ENCODE measurements at places on chromosomes 2 and 18.

DNA sequence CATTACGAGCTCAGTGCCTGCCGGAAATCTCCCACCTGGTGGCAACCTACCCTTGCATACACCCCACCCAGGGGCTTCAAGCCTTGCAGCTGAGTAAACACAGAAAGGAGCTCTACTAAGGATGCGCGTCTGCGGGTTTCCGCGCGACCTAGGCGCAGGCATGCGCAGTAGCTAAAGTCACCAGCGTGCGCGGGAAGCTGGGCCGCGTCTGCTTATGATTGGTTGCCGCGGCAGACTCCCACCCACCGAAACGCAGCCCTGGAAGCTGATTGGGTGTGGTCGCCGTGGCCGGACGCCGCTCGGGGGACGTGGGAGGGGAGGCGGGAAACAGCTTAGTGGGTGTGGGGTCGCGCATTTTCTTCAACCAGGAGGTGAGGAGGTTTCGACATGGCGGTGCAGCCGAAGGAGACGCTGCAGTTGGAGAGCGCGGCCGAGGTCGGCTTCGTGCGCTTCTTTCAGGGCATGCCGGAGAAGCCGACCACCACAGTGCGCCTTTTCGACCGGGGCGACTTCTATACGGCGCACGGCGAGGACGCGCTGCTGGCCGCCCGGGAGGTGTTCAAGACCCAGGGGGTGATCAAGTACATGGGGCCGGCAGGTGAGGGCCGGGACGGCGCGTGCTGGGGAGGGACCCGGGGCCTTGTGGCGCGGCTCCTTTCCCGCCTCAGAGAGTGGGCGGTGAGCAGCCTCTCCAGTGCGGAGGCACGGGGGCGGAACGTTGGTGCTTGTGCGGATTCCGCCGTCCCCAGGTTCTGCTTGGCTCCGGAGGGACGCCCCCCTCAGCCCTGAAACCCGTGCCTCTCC, at the start of gene MSH2:
TSS of gene MSH2 (plus strand) at position 352 of the 804 bp plus-strand sequence. CDS start at position 388, 36 bp downstream.
- peak; percentile 95 for DNase-seq

DNA sequence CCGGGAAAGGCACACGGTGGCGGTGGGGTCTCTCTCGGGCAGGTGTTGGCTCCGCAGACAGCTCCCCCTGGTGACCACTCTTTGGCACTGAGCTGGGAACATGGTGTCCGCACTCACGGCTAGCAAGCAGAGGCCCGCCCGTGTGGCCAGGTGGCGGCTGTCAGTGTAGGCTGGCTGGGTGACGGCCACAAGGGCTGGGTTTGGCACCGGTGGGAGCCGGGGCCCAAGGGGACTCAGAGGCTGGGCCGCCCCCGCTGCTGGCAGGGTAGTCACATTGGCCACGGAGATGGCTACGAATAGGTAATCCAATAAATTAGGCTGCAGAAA, 1071.7 kb downstream of the RPIA start:
- DNase-seq = no peak

DNA sequence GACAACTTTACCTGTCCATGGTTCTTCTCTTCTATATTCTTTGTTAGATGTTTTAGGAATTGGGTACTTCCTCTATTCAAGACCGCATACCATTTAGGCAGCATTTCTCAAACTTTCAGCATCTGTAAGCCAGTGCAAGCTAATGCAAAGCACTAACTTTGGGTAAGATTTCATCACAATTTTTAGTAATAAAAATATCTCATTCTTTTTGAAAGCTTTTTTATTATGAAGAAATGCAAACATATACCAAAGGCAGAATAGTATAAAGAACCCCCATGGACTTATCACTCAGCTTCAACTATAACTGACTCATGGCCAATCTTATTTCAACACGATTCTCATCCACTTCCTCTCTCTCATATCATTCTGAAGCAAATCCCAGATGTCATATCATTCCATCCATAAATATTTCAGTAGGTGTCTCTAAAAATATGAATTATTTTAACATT, 32.9 kb downstream of the INO80C start:
- DNase-seq = no peak

GRCh38 chr2:65661980-65662653, 229.7 kb upstream of the SPRED2 start:
- DNase-seq = no peak

DNA sequence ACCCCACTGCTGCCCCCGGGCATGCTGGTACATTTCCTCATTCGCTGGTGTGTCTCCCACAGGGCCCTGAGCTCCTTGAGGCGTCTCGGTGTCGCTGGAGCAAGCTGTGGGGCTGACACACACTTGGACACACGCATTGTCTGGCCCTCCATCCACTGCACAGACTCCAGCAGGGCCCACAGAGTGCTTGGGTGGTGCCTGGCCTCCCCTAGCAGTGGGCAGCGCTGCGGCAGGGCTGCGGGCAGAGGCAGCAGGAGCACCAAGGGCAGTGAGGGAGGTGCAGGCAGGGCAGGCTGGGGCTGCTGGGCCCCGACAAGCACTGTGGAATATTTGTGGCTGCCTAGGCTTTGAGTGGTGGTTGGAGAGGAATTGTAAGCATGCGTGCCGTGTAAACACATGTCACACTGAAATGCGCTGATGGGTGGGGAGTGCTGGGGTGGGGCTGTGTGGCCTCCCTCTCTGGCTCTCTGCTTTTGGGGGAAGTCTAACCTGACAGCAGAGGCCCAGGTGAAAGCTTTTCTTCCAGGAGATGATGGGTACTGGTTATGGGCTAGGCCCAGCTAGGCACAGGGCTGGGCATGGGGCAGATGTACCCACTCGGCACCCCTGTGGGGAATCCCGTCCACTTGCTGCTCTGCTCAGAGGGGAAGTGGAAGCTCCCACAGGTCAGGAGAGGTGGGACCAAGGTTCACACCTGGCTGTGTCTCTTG, 55.5 kb upstream of the HS6ST1 start:
- no peak for DNase-seq

DNA sequence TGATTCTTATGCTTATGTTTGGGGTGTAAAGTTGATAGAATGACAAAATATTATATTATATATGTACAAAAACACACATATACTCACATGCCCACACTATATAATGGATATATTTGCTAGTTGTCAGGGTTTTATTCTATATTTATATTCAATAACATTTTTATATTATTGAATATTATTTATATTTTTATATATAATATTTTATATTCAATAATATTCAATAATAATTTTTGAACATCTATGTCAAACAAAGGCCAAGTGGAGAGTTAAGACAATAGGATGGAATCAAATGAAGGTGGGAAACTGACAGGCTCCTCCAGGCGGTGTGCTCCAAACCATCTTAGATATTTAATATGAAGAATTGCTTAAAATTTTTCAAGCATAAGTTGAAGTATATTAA, 213.2 kb downstream of the MYT1L start:
- DNase-seq = no peak

DNA sequence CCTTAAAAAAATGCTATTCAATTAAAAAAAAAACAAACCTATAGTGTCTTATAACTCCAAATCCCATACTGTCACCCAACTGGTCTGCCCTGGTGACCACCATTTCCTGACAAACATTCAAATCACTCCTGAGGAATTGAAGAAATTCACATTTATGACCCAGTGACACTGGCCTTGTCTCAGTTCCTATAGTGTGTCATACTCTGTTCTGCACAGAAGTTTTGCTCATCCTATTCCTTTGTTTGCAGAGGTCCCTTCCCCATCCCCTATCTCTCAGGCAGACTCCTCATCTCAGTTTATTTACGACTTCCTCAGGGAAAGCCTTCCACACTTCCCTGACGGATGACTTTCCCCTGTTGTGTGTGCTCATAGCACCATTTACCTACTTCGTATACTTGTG, 14.7 kb downstream of the ZC3H6 start:
- no peak for DNase-seq

- DNase-seq = peak; percentile 94
Observed at GRCh38 chr2:42105330-42106256, 57.8 kb downstream of the PKDCC start.

- peak; percentile 9 for DNase-seq
Observed at GRCh38 chr2:24214880-24215279, 40.0 kb downstream of the FAM228A start.

GRCh38 chr2:230974096-230974913, 21.6 kb upstream of the SPATA3 start:
- peak; percentile 82 for DNase-seq

DNA sequence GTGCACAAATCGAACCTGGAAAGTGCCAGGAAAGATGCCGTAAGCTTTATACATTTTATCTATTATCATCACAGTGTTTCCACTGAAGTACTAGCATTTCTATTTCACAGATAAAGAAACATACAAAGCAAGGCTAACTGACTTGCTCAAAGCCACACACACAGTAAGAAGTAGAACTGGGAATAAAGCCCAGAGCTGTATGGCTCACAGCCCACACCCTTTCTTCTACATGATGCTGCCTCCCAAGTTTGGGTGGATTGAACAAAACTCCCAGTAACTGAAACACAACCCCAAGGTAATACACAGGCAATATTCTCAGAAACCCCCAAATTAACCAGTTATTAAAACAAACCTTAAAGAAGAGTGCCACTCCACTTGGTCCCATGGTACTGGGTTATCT, 11.2 kb downstream of the SAP130 start:
- no peak for DNase-seq

DNA sequence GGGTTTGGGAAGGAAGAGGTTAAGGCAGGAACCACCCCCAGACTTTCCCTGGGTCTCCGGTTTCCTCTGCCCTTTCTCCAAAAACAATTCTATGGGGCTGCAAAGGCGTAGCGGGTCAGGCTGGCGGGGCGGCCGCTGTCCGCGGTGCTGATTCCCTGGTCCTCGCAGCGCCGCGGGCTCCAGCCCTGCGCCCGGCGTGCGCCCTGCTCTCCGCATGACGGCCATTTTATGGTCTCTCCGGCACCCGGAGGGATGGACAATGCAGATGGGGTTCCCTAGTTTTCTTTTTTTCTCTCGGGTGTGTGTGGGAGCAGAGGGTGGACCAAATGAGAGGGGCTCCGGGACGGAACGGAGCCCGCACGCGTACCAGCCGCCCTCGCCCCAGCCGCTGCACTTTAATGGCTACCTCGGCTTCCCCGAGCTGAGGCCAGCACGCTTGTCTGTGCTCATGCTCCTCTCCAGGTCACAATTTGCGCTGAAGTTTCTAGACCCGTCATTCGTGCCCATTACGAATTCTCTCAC, 1.6 kb downstream of the ST8SIA3 start:
- DNase-seq = peak; percentile 36

DNA sequence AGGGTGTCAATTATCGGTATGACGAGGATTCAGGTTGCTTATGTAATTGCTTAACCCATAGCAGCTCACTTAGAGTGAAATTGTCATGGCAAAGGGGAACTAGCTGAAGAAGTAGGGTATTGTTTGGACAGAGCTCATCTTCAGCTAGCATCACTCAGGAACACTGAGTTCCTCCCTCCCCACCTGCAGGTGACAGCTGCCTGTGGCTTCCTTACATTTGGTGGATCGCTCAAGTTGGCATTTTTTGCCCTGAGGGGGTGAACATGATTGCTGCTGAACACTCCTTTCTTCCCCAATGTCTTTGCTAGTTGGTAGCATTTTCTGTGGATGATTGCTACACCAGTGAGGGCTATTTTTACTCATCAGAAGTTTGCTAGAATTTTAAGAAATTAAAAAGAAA, 86.7 kb upstream of the THUMPD2 start:
- DNase-seq = no peak

DNA sequence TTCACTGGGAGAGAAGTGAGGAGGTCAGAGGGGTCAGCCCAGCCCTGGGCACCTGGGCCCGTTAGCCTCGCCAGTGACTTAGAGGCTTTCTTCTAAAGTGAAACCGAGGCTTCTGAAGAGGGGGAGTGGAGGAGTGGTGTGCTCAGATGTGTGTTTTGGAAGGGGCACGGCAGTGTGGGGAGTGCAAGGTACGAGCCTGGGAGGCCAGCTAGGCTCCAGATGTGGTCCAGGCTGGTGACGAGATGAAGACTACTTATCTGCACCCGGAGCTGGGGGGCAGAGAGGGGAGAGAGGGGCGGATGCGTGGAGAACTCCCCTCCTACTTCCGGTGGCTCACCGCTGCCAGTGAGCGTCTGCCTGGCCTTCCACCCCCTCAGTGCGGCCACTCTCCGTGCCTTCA, 371.3 kb upstream of the HS6ST1 start:
- DNase-seq = no peak

GRCh38 chr2:238182362-238182761, 21.1 kb downstream of the ILKAP start:
- no peak for DNase-seq

DNA sequence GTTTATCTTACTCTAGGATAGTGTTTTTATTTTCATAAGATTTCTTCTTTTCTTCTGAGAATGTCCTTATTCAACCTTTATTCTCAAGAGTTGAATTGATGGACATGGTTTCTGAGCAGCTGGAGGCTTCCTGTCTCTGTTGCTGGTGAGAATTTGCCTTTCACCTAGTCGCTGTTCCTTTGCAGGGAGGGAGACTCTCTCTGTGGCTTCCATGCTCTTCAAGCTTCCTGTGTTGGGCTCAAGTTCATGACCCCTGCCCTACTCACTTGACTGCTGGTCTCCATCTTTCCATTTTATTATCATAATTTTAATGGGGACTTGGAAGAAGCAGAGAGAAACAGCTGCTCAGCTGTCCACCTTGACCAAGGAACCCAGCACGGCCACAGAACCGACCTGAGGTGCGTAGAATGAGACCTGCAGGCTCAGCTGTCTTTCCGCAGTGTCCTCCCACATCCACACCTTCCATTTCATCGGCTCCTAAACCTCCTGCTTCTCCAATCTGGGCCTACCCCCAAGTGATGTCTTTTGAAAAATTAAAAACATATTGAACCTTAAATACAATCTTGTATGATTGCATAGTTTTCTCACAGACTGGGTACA, 24.2 kb downstream of the TMEM18 start:
- DNase-seq = peak; percentile 25

- no peak for DNase-seq
Observed at GRCh38 chr18:44837482-44838180, 156.9 kb downstream of the SETBP1 start.

DNA sequence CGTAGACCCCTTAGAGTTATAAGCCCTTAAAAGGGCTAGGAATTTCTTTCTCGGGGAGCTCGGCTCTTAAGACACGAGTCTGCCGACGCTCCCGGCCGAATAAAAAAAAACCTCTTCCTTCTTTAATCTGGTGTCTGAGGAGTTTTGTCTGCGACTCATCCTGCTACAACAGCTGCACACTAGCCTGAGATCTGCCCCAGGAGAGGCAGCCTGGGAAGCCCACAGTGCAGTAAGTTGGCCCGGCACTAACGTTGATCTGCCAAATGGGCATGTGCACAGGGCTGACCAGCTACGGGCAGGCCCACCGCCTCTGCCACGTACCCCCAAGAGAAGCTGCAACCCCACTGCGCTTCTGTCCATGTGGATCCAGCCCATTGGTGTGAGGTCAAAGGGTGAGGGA, 8.4 kb upstream of the LIMS2 start:
- DNase-seq = no peak

Measured in activated CD8-positive, alpha-beta T cell treated with anti-CD3 and anti-CD28 coated beads, Interleukin-2, amount 10 ng/mL, durations not matched to agents 7 days and 5 days (primary cell).